Astrocyte of the hippocampus (primary cell): ENCODE measurements at places on chromosomes 12 and 14.

DNA sequence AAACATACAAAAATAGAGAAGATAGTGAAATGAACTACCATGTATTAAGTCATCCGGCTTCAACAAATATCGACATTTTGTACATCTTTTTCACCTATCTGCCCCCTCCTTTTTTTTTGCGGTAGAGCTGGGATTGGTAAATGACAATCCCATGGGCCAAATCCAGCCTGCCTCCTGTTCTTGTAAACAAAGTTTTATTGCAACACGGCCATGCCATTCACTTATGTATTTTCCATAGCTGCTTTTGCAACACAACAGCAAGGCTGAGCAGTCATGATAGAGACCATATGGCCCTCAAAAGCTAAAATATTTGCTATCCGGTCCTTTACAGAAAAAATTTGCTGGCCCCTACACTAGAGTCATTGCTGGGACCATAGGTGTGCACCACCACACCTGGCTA lies 58.1 kb upstream of the PLEKHG3 start:
- no peak for DNase-seq

- DNase-seq = no peak
Measured at GRCh38 chr14:66443785-66444184, 42.4 kb upstream of the CCDC196 start.

DNA sequence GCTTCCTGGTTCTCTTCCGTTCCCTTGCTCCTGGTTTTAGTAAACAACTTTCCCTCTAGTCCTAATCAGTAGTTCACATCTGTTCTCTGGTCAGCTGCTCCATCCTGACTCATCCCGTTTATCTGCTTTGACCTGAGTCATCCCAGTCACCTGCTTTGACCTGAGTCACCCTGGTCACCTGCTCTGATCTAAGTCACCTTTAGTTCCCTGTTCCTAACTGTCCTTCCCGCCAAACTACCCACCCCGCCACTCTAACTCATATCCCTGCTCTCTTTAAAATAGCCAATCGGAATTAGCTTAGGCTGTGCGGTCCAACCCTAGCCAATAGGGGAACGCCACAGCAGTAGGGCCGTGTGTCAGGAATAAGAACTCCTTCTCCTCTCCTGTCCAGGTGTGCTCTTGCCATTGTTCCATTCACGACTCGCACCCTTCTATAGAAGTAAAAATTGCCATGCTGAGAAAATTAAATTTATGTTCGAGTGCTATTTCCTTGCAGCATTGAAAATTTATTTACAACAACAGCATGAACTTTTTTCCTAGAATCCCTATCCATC lies 3.1 kb upstream of the ANKRD33 start:
- no peak for DNase-seq

DNA sequence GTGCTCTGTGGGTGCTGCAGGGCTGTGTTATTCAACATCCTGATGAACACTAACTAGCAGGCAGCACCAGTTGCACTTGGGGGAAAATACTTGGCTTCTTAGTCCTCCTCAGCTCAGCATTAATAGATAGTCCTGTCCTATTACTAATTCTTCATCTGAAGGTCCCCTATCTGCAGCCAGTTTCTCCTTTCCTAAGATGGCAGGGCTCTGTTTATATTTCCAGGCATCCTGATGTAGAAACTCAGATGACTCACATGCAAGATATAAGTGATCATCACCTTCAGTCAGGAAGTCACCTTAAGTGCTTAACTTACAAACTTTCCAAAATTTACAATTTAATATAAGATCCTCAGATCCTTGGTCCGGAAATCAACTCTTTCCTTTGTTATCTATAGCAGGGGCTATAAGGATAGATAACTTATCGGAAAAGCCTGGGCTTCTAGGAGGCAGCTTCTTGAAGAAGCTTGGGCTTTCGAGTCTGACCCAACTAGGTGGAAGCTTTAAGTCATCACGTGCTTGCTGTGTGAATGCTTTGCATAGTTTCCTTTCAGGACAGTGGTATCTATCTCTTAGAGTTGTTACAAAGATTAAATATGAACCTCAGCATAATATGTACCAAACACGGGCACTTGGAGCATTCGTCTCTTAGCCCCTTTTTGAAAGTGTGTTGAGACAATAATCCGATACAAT lies 181.0 kb upstream of the GRIP1 start:
- peak; percentile 3 for DNase-seq

GRCh38 chr12:23548742-23549141 lies 400.7 kb downstream of the SOX5 start:
- no peak for DNase-seq

GRCh38 chr12:97560786-97561618 lies 98.4 kb downstream of the RMST start:
- peak; percentile 64 for DNase-seq
